Skeletal muscle cell (primary cell): ENCODE measurements at places on chromosomes 2 and 18.

GRCh38 chr2:206836722-206837121 is 71.3 kb downstream of the FASTKD2 start:
- DNase-seq = no peak

DNA sequence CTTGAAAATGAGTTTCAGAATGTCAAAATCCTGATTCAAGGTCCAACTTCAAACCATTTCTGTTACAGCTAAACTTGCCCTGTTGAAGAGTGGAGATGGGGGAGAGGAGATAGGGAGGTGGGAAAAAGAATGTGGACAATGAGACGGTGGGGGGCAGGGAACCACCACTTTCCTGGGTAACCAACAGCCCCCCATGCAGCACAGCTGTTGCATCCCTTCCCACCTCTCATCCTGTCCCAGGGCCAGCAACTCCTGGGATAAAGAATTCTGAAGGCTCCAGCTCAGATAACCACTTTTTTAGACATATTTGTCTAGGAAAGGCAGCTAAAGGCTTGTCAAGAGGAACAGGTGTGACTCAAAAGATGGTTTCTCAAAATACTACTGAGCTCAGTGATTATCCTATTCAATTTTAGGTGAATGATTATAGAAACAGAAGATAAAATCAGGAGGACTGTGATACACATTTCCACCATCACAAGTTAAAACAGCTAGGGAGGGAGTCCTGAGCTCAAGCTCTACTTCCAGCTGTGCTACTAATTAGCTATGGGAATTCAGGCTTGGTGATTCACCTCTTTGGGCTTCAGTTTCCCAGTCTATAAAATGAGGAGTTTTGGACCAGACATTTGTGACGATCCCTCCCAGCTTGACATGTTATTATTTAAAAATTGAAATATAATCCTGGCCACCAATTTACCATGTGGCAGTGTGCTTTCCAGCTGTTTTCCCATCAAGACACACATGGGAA is 36.3 kb downstream of the HDHD2 start:
- DNase-seq = no peak

DNA sequence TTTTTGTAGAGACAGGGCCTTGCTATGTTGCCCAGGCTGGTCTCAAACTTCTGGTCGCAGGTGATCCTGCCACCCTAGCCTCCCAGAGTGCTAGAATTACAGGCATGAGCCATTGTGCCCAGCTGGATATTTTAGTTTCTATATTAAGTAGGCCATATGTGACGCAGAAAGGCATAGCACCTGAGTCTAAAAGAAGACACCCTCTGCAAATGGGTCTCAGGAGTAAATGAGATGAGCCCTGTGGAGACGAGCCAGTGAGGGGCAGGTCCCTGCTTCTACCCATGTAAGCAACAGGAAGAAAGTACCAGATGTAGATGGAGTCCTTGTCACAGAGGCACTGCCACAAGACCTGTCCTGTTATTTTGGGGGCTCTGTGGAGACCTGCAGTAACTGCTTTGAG is 322.4 kb downstream of the PTPRM start:
- no peak for DNase-seq

DNA sequence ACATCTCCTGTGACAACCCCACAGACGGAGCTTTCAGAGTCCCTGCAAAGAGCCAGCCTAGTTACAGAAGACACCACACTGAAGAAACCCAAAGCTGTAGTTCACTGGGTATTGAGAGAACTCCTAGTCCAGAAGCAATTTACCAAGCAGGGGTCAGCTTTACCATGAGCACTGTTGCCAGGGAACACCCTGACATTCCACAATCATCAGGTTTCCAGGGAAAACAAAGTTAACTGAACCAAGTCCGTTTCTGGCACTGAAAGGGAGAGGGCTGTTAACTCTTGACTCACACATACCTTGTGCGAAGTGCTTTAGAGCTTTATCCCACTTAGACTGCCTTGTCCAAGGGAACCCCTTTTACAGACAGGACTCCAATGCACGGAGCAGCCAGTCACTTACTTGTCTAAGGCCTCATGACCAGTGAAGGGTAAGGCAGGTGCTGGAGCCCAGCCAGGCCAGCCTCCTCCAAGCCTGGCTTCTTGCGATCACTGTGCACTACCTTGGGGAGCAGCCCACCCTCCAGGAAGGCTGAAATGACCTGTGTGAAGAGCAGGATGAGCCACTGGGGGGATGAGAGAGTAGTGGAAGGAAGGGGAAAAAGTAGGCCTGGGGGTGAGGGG is 53.9 kb downstream of the REEP1 start:
- no peak for DNase-seq

DNA sequence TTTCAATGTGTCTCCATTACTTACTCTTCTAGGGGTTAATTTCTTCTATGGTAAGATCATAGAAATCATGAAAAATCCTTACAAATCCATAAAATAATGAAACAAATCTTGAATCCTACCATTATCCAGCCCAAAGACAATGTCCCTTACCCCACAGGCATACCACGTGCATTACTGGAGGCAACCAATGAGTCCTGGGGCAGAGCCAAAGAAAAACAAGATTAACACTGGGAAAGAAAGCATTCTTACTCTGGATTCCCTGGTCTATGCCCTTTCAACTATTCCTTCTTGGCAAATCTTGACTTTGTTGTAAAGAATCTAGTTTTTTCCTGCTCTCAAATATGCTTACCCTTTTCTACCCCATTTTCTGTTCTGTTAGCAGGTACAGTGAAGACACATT is 3.1 kb upstream of the GALNT1 start:
- no peak for DNase-seq

DNA sequence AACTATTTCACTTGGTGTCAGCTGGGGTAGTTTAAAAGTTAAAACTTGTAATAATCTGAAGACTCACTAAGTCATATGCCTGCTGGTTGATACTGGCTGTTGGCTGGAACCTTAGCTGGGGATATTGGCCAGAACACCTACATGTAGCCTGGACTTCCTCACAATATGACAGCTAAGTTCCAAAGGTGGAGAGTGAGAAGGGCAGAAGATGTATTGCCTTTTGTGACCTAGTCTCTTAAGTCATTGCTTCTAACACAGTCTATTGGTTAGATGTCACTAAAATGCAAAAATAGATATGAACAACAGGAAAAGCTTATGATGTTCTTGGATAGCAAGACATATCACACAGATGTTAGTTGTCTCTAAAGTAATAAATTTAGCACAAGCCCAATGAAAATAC is 113.2 kb upstream of the CHAC2 start:
- DNase-seq = no peak

DNA sequence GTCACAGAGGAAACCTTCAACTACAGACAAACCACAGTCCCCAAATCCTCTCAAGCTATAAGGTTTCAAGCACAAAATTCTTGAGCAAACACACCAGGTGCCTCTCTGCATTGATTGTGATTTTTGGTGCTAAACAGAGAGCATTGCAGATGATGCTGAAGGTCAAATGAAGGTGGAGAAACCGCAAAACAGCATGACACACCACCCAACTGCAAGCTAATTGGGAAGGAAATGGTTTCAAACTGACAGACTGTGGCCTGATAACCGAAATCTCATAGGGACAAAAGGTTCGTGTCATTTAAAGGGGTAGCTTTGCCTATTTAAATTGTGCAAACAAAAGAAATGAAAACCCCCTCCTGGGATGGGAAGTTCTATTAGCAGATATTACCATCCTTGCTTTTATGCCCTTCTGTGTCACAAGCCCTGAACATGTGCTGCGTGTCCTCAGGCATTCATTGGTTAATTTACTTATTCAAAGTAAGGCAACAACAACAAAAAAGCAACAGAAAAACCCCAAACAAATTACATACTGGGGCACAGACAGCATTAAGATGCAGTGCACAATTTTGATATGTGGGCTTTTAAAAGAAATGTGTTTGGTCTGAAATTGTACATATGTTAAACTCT is 154.9 kb downstream of the AQP4 start:
- no peak for DNase-seq

DNA sequence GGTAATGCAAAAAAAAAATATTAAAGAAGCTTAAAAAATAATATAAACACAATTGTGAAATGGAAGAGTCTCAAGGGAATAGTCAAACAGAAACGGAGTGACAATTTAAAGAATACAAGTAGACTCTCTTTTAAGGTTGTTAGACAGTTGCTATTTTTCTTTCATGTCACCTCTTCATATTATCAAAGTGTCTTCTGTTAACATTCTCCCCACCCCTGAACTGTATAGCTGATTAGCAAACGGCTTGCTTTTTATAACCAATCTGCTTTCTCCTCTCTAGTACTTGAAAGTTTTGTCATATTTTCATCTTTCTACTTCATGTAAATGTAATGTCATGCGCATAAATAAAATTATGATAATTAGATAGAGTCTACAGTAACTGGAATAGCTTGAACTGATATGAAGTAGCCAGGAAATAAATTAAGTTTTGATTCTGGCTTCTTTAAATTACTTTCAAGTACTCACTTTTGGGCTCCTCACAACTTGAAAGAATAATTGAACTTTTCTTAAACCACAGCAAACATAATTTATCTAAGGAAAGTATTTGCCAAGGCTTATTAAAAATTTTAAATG is 37.0 kb downstream of the BARD1 start:
- DNase-seq = no peak

- DNase-seq = no peak
Observed at GRCh38 chr2:238790833-238791230, 57.1 kb upstream of the TWIST2 start.

- no peak for DNase-seq
Observed at GRCh38 chr18:46421973-46422551, 235.0 kb downstream of the LOXHD1 start.

DNA sequence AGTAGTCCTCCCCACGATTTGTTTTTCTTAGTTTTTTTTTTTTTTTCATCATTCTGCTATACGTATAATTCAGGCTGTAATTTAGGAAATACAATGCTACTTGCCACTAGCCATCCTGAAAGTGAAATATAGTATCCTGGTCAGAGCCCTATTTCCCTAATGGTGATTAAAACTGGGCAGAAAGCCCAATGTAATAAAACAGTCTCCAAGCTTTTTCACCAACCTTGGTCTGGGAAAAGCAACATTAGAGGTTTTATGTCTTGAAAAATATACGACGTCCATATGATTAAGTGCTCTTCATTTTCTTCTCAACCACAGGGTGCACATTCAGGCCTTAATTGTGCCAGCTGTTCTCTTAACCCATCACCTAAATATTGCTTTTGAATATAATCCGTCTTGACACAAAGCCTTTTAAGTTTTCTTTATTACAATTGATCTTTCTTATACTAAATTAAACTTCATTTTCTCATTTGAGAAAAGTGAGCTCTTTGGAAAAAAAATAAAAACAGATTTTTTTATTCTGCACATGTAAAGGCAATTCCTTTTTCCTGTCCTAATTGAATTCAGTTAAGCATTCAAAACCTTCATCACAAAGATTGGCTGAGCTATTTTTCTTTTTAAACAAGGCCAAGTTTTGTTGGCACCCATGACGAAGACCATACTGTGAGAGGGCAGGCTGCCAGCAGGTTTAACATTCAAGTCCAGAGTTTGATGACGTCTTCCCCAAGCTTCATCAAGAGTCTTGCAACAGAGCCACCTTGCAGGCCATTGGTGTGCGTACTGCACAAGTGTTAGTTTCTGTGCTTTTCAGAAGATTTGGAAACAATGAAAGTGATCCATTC is 52.7 kb downstream of the MAP2 start:
- peak; percentile 86 for DNase-seq

GRCh38 chr2:236621786-236622185 is 52.2 kb downstream of the ACKR3 start:
- DNase-seq = no peak

DNA sequence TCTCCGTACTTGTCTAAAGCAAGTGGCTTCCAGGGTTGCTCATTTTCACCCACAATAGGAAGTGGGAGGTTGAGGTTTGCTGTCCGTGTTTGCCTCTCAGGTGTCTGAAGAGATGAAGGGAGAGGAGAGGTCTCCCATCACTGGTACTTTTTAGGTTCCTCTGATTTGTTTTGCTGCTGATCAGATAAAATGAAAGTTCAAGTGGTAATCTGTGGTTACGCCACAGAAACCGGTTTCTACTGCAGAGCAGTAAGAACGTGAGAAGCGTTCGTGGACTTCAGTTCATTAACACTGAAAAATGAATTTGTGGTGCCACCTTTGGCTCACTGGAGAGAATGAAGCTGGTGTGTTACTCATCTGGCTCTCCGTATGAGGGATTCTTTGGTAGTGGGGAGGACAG is 118.2 kb downstream of the GBX2 start:
- no peak for DNase-seq

- DNase-seq = no peak
Observed at GRCh38 chr2:23656597-23656973, 270.3 kb downstream of the ATAD2B start.

DNA sequence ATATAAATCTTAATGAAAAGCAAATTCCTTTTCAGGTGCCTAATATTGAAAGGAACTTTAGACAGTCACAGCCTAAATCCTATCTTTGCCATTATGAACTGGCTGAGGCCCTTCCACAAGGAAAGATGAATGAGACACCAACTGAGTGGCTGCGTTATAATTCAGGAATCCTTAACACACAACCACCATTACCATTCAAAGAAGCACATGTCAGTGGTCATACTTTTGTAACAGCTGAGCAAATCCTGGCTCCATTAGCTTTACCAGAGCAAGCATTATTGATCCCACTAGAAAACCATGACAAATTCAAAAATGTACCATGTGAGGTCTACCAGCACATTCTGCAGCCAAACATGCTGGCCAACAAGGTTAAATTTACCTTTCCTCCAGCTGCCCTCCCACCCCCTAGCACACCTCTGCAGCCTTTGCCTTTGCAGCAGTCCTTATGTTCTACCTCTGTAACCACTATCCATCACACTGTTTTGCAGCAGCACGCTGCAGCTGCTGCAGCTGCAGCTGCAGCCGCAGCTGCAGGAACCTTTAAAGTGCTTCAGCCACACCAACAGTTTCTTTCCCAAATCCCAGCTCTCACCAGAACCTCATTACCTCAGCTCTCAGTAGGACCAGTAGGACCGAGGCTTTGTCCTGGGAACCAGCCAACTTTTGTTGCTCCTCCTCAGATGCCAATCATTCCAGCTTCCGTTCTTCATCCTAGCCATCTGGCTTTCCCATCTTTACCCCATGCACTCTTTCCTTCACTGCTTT is 340.1 kb downstream of the ZNF804A start:
- peak; percentile 15 for DNase-seq

DNA sequence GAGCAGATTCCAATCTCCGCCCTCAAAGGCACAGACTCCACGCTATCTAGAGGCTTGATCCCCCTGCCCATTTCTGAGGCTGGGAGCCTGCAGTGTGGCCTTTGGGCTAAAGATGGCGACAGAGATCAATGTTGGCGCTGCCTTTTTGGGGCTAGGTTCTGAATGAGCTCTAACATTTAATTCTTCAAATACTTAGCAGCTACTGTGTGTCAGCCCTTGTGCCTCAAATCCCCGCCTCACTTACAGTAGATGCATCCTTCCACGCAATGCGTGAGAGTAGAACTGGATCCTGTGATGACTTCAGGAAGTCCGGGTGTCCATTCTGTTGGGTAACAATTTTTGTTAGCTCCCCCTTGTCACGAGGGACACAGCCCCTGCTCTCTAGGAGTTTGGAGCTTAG is 12.4 kb downstream of the IL1F10 start:
- no peak for DNase-seq

GRCh38 chr18:3115447-3116030 is 102.6 kb upstream of the LPIN2 start:
- DNase-seq = no peak

- no peak for DNase-seq
Observed at GRCh38 chr2:204110338-204110741, 173.8 kb downstream of the ICOS start.

- DNase-seq = no peak
Observed at GRCh38 chr2:71604726-71605120, 151.4 kb downstream of the DYSF start.
